ENCODE measurements at places on chromosomes 3 and 15.

GRCh38 chr3:71395927-71396695 is 187.4 kb downstream of the FOXP1 start:
- DNase-seq: no peak

DNA sequence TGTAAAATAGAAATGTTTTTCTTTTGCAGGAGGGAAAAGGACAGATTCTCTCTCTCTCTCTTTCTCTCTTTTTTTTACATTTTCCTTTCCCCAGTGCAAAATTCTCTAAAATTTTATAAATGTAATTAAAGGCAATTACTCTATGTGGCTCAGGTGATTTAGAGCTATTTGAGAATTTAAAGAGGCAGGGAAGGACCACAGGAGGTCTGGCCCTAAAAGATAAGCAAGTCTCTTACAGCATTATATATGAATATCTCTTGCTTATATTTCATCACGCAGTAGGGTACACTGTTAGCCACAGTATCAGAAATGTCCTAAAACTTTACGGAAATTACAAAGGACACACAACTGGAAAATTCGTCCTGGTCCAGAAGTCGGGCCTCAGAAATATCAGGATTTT is 70.5 kb upstream of the PPIB start:
- DNase-seq: no peak

DNA sequence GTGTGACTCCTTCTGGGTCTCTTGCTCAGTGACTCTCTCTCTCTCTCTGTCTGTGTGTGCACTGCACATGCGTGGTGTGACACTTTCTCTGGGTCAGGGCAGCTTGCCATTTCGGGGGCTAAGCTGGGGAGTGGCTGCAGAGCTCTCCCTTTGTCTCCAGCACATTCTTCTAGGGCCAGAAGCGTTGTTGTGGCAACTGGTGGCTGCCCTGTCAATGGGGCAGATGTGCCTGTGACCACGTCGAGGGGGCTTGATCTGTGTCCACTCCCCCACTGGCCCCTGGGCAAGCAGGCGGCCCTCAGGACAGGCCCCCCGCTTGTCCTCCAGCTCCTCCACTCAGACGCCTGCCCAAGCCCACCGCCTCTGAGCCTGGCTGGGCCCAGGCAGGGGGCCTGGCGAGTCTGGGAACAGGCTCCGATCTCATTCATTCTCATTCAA is 67.8 kb downstream of the WNT7A start:
- DNase-seq: no peak

DNA sequence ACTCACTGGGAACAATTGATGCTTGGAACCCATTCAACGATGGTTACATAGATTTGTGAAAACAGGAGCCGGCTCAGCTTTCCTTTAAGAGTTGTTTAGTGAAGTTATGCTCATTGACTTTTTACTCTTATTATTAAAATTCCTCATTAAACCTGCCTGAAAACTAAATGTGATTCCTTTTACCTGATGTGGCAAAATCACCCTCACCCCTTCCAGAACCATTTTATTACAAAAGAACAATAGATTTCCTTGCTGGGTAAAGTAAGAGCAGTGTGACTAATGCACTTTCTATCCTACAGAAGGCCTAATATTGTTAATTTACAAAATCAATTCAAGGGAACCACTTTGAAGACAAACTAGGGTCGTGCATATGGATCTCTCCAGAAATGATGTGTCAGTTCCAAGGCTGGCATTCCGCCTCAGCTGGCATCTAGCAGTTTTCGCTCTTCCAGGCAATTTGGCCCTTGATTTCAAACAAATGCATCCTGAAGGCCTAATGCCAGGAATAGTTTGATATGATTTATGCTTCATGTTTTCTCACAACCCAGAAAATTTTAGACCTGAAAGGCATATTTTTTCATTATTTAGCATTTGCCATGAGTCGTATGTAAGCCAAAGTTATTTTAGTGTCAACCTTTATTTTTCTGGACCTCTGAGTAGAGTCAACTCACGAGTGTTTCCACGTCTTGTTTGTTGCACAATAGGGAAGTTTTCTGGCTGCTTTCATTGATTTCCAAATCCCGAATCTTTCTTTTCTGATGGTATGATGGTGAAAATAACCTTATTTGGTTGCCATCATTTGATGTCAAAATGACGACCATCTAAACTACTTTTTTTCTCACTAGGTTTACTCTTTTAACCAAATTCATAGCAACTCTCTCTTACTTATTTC is 447.8 kb downstream of the MECOM start:
- no peak for DNase-seq

GRCh38 chr3:172562871-172563865 is 39.9 kb upstream of the TNFSF10 start:
- DNase-seq: no peak

GRCh38 chr15:37372064-37372463 is 271.7 kb upstream of the MEIS2 start:
- no peak for DNase-seq

DNA sequence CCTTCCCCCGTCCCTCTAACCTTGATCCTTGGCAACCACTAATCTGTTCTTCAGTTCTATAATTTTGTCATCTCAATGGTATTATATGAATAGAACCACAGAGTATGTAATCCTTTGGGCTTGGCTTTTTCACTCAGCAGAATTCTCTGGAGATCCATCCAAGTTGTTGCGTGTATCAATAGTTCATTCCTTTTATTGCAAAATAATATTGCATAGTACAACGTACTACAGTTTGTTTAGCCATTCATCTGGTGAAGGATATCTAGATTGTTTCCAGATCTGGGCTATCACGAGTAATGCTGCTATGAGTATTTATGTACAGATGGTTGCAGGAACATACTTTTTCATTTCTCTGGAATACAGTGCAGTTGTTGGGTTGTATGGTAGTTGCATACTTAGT is 76.2 kb downstream of the PLXNA1 start:
- DNase-seq: no peak

DNA sequence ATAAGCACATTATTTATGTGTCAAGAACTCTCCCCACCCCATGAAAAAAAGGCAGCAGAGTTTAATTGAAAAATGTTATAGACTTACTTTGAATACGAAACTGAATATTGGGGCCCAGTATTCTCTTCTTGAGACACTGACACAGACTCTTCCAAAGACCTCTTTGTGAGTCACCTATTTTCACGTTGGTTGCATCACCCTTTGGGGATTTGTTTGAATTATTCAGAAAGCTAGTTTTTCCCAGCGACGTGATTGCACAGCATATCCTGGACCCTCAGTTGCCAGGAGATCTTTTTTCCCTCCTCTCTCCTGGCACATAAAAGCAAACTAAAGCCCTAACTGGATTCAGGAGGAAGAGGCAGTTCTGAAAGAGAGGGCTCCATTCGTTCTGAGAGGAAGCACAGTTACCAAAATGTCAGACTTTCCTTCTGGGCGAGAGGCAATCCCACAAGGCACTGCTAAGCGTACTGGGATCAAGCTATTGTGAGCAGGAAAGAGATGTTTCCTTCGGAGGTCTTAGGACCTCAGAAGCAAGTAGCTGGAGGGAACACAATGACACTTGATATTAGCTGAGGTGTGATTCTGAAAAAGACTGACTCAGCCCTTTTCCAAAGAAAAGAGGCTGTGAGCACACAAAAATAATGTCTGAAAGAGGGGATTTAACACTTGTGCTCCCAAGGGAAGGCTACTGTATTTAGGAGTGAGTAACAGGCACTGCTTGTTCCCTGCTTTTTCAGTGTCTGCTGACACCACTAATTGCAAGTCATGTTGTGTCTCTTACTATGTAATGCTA is 65.8 kb upstream of the CADPS start:
- DNase-seq: no peak

DNA sequence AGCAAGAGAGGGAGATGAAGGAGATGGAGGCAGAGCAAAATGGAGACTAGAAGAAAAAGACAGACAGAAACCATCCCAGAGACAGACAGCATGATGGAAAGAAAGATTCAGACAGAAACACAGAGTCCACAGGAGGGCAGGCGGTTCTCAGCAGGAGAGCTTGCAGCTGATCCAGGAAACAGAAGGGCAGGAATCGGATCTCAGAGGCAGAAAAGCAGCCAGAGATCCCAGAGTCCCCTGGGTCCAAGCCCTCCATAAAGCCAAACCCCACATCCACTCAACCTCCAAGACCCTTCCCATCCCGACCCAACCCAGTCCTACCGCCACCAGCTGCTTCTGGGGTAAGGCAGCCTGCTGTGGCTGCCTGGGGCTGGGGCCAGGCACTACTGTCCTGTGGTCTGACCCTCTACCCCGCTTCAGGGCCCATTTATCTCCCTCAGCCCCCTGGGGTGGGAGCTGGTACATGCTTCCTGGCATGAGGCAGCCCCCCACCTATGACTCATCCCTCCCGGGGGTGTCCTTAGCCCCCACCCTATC is at the start of gene UCN2:
UCN2 (minus strand) TSS at position 400 of the 537 bp plus-strand sequence. CDS start 657 bp downstream, outside the sequence.
- no peak for DNase-seq

- DNase-seq: no peak
These were observed 11.7 kb upstream of the SEMA3B start for GRCh38 chr3:50256978-50257890.

GRCh38 chr3:7692866-7693265 is 808.8 kb upstream of the LMCD1 start:
- DNase-seq: no peak

Measured in left hindlimb (tissue), 1 donor.